Activated CD8-positive, alpha-beta memory T cell treated with anti-CD3 and anti-CD28 coated beads, Interleukin-2, amount 10 ng/mL, durations not matched to agents 7 days and 5 days (primary cell): ENCODE measurements at places on chromosomes 1 and 21. TPM values are rescaled to one million over a fixed set of nuclear protein-coding genes. Genes with fewer than 3 reads are reported as not detected.

DNA sequence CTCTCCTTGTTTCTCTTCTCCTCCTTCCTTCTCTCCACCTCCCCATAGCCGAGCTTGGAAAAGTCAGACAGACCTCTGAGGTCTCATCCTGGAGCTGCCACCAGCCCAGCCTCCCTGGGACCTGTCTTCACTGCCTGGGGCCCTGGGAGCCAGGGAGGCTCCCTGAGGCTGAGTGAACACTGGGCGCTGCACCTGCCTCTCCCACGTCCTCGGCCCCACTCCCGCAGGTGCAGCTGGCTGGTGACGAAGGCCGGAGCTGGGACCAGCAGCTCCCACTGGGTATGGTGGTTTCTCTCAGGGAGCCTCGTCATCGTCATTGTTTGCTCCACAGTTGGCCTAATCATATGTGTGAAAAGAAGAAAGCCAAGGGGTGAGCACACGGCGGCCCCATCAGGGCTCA, 5.3 kb downstream of the TNFRSF14 start:
- H3K4me3 ChIP-seq, result no peak overlapping the region
- H3K27me3 ChIP-seq, result no peaks in the 10 kb centered on the region
- peaks cover 15% of the 10 kb centered on the region for H3K4me1 ChIP-seq
- DNase-seq, result no peak
- H3K27ac ChIP-seq, result peak overlapping the region; percentile 20

DNA sequence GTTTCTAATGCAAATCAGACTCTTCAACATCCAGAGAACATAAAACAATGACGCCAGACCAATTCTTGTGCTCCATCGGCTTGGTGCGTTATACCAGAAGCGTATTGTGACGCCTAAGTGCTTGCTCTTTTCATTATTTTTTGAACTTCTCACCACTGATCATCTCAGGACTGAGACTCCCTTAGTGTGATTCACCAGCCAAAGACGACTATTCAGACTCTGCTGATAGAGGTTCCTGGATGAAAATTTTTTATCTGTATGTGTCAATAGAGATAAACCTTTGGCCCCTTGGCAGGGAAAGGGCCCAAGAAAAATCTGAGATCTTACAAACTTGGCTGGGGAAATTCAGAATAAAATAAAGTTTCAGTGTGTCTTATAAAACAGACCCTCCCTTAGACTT, 856 bp upstream of the GREM2 start:
- H3K27me3 ChIP-seq, result peaks cover 45% of the 10 kb centered on the region
- DNase-seq, result no peak
- no peak overlapping the region for H3K27ac ChIP-seq
- no peak overlapping the region for H3K4me3 ChIP-seq

- peak; percentile 38 for DNase-seq
- H3K4me1 ChIP-seq, result no peaks in the 10 kb centered on the region
- no peak overlapping the region for H3K4me3 ChIP-seq
- H3K27ac ChIP-seq, result no peak overlapping the region
Observed at GRCh38 chr1:29379443-29380073, 143.2 kb downstream of the PTPRU start.

Gene LMOD1
- total RNA-seq, result not detected

Gene DENND2C
- 0.29 TPM for total RNA-seq

DNA sequence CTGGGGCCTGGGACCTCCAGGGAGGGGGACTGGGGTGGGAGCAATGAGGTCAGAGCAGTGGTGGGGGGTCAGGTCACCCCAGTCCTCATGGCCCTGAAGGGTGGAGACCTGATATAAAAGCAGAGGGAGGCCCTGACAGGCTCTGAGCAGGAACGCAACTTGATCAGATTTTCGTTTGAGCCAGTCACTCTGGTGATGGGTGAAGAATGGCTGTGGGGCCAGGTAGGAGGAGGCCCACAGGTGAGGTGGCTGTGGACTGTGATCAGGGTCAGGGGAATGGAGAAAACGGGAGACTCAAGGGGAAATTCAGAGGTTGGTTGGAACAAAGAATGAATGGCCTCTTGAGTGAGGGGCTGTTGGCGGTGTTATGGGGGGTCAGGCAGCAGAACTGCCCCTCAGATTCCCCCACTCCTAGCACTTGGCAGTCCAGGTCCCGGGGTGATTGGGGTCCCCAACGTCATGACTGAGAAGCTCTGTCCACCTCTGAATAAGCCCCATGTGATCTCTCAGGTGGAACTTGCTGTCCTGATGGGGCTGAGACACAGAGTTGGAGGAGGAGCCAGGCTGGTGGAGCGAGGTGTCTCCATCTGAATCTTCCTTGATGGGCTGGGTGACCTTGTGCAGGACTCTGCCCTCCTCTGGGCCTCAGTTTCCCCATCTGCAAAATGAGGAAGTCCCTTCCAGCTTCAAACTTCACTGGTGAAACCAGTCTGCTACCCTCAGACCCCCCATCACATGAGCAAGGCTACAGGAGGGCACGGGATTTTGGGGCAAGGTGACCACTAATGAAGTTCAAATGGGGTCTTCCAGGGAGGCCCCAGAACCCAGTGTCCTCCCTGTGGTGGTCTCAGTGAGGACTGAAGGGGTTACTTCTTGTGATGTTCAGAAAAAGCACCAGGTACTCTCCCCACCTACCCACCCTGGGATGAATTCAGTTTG, 683.0 kb downstream of the MATN1 start:
- H3K27ac ChIP-seq, result no peak overlapping the region
- no peak overlapping the region for H3K4me3 ChIP-seq
- H3K27me3 ChIP-seq, result no peaks in the 10 kb centered on the region
- H3K36me3 ChIP-seq, result no peaks in the 10 kb centered on the region

Gene C1orf94
- not detected for total RNA-seq

Gene LENEP
- total RNA-seq, result 0.91 TPM

Gene DTL
- 97.2 TPM for total RNA-seq

DNA sequence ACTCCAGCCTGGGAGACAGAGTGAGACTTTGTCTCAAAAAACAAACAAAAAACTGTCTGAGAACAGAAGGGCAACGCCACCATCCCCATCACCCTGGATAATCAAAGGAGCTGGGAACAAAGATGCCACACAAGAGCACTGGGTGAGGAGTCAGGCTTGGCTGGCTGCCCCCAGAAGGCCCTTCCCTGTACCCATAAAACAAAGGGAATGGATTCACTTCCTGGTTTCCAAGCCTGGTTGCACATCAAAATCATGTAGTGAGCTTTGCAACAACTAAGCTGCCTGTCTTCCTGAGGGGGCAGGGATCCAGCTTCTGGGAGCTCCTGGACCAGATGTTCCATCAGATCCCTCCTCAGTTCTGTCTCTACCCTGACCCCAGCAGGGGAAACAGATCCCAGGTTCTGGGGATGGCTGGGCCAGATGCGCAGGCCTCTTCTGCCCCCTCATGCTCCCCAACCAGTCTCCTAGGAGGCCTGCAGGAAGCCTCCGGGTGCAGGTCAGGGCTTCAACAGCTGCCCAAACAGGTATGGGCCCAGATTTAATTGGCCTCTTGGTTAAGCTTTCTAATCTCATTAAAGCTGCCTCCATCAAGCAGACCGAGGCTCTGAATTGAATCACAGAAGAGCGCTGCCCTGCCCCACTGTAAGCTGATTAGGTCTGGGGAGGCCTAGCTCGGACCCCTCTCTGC, 97.8 kb downstream of the MRPL37 start:
- no peak overlapping the region for H3K4me3 ChIP-seq
- no peak for DNase-seq
- H3K27ac ChIP-seq, result no peak overlapping the region
- H3K36me3 ChIP-seq, result no peaks in the 10 kb centered on the region
- H3K27me3 ChIP-seq, result no peaks in the 10 kb centered on the region

Gene ATP5PO
- 205 TPM for total RNA-seq

Gene ANGPTL3
- total RNA-seq, result not detected

DNA sequence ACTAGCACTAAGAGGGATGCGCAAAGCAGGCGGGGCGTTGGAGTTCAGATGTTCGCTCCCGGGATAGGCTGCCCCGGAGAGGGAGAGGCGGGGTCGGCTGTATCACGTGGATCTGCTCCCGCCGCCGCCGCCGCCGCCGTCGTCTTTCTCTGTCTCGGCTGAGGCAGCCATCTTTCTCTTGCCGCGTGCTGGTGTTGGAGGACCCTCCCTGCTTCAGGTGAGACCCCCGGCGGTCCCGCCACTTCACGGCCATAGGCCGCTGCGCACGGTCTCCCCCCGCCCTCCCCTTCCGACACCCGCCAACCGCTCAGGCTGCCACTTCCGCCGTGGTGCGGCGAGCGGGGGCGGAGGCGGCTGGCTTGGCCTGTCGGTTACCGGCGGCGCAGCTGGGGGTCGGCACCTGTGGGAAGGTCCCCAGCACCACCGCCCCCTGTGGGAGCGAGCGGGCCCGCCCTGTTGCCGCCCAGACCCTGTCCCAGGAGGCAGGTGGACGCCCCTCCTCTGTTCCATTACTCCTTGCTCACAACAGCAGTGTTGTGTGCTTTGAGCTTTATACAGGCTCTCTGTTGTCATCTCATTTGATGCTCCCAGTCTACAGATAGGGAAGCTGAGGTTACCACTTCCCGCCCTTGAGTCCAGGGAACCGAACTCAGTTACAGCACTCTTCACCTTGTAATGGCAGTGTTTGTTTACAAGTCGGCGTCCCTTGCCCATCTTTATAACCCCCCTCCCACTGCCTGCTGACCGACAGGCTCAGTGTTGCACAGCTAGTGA, at the start of gene BTF3L4:
Gene BTF3L4 (plus strand): TSS at position 133 of the 774 bp plus-strand sequence. CDS start 3,553 bp downstream, outside the sequence.
- H3K4me1 ChIP-seq, result peaks cover 50% of the 10 kb centered on the region

Gene LCE1D
- total RNA-seq, result not detected

GRCh38 chr1:33375316-33375715, 54.4 kb upstream of the A3GALT2 start:
- no peak overlapping the region for H3K27ac ChIP-seq
- DNase-seq, result no peak
- H3K36me3 ChIP-seq, result no peaks in the 10 kb centered on the region
- H3K4me3 ChIP-seq, result no peak overlapping the region
- H3K4me1 ChIP-seq, result peaks cover 10% of the 10 kb centered on the region

DNA sequence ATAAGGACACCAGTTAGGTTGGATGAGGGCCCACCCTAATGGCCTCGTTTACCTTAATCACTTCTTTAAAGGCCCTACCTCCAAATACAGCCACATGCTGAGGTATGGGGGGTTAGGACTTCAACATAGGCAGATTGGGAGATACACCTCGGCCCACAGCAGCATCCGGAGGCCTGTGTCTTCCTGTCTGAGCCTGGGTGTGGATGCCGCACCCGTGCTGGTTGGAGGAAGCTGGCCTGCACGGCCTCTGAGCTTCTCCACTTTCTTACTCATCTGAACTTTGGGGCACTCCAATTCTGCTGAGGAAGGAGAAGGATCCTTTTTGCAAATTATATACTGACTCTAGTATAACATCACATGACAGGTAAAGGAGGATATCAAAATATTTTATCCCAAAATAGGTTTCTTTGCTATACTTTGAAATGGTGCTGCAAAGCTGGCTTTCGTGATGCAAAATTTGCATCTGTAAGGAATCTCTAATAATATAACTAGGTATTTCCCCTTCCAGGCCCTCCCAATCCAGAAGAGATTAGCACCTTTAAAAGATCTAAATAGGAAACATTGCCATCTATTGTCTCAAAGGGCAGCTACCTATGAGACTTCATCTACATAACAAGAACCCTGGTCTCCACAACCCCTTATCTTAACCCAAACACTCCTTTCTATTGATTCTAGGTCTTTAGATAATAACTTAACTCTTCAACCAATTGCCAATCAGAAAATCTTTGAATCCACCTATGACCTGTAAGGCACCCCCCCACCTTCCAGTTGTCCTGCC, 247.6 kb downstream of the KCNJ6 start:
- H3K36me3 ChIP-seq, result no peaks in the 10 kb centered on the region
- peaks cover 11% of the 10 kb centered on the region for H3K27me3 ChIP-seq
- no peak overlapping the region for H3K27ac ChIP-seq
- H3K4me3 ChIP-seq, result no peak overlapping the region
- H3K4me1 ChIP-seq, result no peaks in the 10 kb centered on the region
- DNase-seq, result no peak

DNA sequence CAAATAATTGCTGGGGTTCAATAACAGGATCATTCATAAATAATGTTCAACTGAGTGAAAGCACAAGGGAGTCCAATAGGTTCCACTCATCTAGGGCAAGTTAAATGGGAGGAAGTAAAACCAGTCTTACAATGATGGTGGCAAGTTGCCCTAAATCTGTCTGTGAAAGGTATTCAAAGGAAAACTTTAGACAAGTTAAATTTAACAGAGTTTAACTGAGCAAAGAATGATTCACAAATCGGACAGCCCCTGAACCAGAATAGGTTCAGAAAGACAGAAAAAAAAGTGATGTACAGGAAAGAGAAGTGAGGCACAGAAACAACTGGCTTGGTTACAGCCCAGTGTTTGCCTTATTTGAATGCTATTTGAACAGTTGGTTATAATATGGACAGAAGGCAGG, 183.5 kb upstream of the ADGRL4 start:
- H3K36me3 ChIP-seq, result no peaks in the 10 kb centered on the region
- peaks cover 4% of the 10 kb centered on the region for H3K4me1 ChIP-seq
- DNase-seq, result no peak
- H3K27me3 ChIP-seq, result no peaks in the 10 kb centered on the region
- H3K4me3 ChIP-seq, result no peak overlapping the region

DNA sequence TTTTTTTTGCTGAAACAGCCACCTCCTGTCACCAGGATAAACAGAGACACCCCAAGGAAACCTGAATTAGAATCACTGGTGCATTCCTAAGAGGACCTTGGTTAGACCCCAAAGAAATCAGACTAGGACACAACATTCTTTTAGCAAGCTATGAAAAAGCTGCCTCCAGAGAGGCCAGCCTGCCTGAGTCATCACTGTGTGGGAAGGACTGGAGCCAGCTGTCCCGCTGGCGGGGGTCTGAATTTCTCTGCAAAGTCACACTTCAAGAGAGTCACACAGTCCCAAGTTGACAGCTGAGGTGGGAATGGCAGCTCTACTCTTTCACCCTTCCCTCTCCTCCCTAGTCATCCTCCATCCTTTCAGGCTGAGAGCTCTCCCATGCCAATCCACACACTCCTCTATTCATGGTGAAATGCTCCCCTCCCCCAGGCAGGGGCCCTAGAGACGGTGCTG, 405.0 kb upstream of the POU3F1 start:
- no peak overlapping the region for H3K4me3 ChIP-seq
- H3K27me3 ChIP-seq, result peaks cover 17% of the 10 kb centered on the region
- H3K4me1 ChIP-seq, result no peaks in the 10 kb centered on the region
- DNase-seq, result no peak
- no peaks in the 10 kb centered on the region for H3K36me3 ChIP-seq

Gene DENND2D
- 209 TPM for total RNA-seq

- no peaks in the 10 kb centered on the region for H3K36me3 ChIP-seq
- peaks cover 8% of the 10 kb centered on the region for H3K27me3 ChIP-seq
- no peaks in the 10 kb centered on the region for H3K4me1 ChIP-seq
Observed at GRCh38 chr1:67078291-67078690, 24.3 kb upstream of the SLC35D1 start.

GRCh38 chr1:21396516-21396915, 43.4 kb upstream of the NBPF3 start:
- DNase-seq, result no peak
- no peak overlapping the region for H3K4me3 ChIP-seq
- H3K27me3 ChIP-seq, result peaks cover 42% of the 10 kb centered on the region
- no peaks in the 10 kb centered on the region for H3K36me3 ChIP-seq

GRCh38 chr1:168373869-168374268, 93.2 kb downstream of the TBX19 start:
- H3K36me3 ChIP-seq, result peaks cover 2% of the 10 kb centered on the region
- H3K27ac ChIP-seq, result no peak overlapping the region
- no peaks in the 10 kb centered on the region for H3K27me3 ChIP-seq
- no peak overlapping the region for H3K4me3 ChIP-seq
- H3K4me1 ChIP-seq, result no peaks in the 10 kb centered on the region
- DNase-seq, result no peak

- no peaks in the 10 kb centered on the region for H3K27me3 ChIP-seq
- no peak for DNase-seq
- H3K36me3 ChIP-seq, result peaks cover 8% of the 10 kb centered on the region
- H3K4me1 ChIP-seq, result peaks cover 36% of the 10 kb centered on the region
- H3K4me3 ChIP-seq, result peak overlapping the region; percentile 86
- H3K27ac ChIP-seq, result peak overlapping the region; percentile 6
Observed at GRCh38 chr1:35717911-35718476, 690 bp downstream of the C1orf216 start.
